T-cell (primary cell): ENCODE measurements at places on chromosomes 7 and 10. TPM values are rescaled to one million over a fixed set of nuclear protein-coding genes. Genes with fewer than 3 reads are reported as not detected.

The ASZ1 gene
- total RNA-seq = not detected

DNA sequence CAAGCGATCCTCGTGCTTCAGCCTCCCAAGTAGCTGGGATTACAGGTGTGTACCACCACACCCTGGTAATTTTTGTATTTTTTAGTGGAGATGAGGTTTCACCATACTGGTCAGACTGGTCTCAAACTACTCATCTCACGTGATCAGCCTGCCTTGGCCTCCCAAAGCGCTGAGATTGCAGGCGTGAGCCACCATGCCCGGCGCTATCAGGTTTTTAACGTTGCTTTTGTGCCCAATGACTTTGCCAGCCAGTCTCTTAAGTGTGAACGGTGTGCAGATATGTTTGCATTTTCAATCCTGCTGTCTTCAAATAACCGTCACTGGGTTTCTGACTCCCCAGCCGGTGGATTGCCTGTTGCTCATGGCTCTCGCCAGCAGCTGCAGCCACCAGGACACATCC lies 201.8 kb upstream of the PPP2R2D start:
- DNase-seq = no peak

The SUN3 gene
- 0.90 TPM for total RNA-seq

- no peak for DNase-seq
Measured at GRCh38 chr10:6643962-6644361, 63.9 kb upstream of the PRKCQ start.

- DNase-seq = no peak
Measured at GRCh38 chr10:48595539-48595932, 9.3 kb downstream of the ARHGAP22 start.
